ENCODE measurements at places on chromosomes 5 and 9.

DNA sequence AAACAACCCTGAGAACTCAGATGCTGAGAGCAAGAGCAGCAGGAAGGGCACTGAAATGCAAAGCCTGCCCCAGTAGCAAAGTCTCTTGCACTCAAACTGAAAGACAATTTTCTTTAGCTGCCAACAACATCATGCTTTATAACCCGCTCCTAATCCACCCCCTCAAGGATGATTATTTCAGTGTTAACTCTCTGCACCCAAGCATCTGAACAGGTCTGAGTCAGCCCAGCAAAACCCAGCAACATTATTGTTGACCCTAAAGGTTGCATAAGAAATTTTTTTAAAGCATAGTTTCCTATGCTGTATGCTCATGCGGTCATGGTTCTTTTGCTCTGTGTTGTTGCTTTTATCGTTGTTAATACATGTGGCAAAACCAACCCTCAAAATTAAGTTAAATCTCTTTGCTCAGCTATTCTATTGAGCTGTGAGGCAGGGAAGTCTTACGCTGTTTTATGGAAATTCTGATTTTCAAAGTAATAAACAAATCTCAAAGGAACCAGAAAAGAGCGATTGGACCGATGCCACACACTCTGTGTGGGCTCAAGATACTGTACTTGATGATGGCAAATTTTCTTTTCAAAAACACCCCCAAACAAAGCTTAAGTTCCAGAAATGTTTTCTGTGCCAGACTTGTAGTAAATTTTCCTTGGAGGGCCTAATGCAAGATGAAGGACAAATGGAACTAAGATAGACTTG lies 440.6 kb upstream of the MPDZ start:
- DNase-seq = no peak

DNA sequence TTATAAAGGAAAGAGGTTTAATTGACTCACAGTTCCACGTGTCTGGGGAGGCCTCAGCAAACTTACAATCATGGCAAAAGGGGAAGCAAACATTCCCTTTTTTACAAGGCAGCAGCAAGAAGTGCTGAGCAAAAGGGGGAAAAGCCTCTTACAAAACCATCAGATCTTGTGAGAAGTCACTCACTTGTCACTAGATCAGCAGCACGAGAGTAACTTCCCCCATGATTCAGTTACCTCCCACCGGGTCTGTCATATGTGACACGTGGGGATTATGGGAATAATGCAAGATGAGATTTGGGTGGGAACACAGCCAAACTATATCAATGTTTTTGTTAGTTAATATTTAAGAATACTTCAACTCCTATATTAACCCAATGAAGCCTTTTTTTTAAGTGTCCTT lies 275.2 kb upstream of the CDH9 start:
- no peak for DNase-seq

DNA sequence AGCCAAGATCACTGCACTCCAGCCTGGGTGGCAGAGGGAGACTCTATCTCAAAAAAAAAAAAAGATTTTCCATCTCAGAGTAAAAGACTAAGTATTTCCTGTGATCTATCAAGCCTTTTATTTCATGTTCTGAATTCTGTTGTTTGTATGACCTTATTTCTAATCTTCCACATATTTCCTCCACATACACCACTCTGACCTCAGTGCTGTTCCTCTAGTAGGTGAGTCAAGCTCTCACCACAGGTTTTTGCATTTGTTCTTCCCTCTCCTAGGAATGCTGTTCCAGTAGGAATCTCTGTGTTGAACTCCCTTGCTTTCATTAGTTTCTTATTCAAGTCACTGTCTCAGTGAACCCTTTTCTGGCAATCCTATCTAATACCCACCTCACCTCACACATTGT lies 68.1 kb downstream of the INVS start:
- no peak for DNase-seq

- no peak for DNase-seq
Measured at GRCh38 chr9:78857373-78858225, 560.7 kb downstream of the PSAT1 start.

GRCh38 chr5:107325866-107326265 lies 344.9 kb downstream of the EFNA5 start:
- DNase-seq = no peak

DNA sequence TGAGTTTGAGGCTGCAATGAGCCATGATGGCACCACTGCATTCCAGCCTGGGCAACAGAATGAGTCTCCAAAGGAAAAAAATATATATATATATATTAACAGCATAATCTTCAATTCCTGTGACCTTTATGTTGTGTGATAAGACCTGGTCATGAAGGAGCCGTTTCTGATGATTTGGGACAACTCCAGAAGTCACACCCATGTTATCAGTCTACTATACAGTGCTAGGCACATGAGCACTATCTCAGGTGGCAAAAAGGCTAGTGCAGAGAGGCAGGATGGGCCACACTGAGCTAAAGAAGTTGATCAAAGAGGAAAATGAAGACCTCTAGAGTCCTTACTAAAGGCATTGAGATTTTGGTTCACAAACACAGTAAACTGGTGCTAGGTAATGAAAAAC lies 205.0 kb upstream of the RAD23B start:
- no peak for DNase-seq

DNA sequence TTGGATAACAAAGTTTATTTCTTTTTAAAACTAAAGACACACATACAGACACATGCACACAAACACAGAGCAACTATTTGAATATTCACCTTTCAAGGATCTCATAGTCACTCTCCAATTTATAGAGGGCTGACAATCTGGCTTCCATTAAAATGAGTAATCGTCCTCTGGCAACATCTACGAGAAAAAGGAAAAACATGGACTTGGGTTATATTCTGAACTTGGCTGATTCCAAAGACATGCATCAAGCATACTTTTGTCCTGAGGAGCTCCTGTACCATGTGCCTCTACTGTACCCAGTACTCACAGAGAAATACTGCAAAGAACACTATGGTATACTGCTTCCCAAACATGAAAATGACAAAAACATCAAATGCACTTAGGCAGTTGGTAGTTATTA lies 15.4 kb downstream of the IARS1 start:
- DNase-seq = no peak

DNA sequence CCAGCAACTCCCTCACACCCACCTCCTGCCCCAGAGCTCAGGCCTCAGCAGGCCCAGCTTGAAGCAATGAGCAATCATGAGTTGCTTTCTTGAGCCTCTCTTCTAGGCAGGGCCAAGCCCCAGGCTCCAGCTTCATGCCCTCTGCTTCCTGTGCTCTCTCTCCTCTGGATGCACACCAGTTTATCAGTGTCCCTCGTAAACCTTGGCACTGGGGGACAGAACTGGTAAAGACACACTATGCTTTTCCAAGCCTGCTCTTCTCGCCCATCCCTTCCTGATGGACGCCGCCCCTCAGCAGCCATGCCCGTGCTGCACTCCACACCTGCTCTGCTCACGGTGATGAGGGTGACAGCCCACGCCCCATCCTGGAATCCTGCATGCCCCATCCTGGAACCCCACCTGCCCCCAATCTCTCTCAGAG lies 49.4 kb upstream of the ORM1 start:
- DNase-seq = no peak

GRCh38 chr5:149834246-149834855 lies 104.2 kb downstream of the PPARGC1B start:
- DNase-seq = no peak

DNA sequence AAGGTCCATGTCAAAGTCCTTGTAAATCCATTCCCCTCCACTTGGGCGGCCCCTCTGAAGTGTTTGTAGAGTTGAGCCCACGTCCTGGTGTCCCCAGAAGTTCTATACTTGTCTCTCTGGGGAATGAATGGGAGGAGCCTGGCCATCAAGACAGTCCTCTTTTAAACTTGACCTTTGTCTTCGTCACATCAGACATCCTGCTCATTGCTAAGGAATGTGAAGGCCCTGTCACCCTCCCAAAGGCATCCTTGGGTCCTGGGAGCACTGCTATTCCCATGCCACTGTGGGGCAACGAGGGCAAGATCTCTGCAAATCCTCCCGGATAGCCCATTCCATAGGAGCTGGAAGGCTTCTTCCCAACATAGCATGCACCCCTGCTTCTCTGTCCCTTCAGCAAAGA lies 235.5 kb downstream of the SLIT3 start:
- DNase-seq = no peak

Data from DMS79 (cell line).